Stimulated activated CD4-positive, alpha-beta T cell treated with anti-CD3 and anti-CD28 coated beads, Interleukin-1b, Interleukin-23, amount 100 ng/mL, for 1 hour (primary cell): ENCODE measurements at places on chromosomes 2 and 18.

DNA sequence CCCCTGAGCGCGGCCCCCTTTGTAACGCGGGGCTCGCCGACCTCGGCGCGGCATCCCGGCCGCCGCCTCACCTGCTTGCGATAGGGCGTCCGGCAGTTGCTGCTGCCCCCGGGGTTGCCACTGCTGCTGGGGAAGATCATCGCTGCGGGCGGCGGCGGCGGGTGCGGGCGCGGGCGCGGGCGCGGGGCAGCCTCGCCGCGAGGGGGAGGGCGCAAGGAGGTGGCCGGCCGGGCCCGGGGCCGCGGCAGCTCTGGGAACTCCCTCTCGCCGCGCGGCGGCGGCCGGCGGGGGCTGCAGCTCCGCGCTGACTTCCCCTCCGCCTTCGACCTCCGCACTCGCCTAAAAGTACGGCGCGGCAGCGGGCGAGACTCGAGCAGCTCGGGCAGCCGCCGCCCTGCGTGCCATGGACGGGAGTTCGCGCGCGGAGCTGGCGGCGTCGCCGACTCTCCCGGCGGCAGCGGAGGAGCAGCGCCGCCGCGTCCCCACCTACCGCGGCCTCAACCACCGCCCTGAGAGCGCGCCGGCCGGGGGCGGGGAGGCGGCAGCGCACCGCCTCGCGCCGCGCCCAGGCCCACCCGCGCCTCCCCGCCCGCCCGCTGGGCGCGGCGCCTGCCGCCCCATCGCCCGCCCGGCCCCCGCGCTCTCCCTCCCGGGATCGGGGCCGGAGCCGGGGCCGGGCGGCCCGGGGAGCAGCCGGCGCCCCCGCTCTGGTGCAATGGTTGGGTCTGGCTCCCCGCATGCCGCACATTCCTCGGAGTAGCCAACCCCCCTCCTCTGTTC lies 86.0 kb downstream of the RBMS1 start:
- no peak for DNase-seq

DNA sequence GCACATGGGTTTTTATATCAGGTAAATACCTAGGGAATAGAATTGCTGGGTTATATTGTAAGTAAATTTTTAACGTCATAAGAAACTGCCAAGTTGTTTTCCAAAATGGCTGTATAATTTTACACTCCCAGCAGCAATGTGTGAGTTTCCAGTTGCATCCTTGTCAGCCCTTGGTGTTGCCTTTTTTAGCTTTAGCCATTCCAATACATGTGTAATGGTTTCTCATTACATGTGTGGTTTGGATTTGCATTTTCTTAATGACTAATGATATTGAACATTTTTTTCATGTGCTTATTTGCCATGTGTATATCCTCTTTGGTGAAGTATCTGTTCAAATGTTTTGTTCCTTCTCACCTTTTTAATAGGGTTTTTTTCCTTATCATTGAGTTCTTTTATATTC lies 70.8 kb downstream of the ABI2 start:
- no peak for DNase-seq

- DNase-seq, result no peak
Observed at GRCh38 chr2:235489897-235490296, 3.9 kb upstream of the AGAP1 start.

DNA sequence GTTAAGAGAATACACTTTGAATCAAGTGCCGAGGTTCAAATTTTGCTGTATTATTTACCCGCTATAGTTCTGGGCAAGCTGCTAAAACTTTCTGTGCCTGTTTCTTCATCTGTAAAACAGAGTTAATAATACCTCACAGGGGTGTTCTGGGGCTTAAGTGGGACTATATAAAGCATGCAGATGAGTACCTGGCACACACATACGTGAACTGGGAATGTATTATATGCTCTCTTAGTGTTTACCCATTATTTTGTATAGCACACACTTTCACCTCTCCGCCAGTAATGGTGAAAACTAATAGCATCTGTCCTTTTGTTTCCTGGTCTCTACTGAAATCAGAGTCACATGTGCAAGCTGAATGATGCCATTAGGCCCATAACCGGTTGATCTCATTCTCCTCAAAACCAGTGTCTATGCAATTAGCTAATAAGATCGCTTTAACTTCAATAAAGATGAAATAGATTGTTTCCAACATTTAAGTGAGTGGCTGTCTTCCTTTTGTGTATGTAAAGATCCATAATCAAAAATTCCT lies 3.8 kb upstream of the CDKL4 start:
- DNase-seq, result no peak

DNA sequence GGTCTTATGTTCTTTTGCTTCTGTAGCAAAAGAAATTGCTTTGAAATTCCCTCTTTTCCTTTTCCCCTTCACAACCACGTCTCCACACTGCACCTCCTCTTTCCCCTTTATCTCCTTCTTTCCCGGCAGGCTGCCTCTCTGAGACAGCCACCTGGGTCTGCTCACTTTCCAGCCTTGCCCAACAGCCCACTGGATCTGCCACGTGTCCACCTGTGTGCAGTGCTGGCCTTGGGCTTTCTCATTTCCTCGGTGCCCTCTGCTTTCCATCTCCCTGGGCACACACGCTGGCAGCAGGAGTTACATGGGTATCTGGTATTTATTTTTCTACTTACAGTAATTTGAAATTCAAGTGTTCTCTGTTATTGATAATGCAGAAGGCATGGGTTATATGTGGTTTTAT lies 213.4 kb upstream of the LYPD1 start:
- DNase-seq, result no peak

GRCh38 chr2:85318222-85319074 lies 9.3 kb downstream of the TGOLN2 start:
- no peak for DNase-seq

- DNase-seq, result no peak
Observed at GRCh38 chr2:239025096-239025801, 177.4 kb downstream of the TWIST2 start.

- DNase-seq, result no peak
Observed at GRCh38 chr2:227482638-227483340, 10.8 kb downstream of the AGFG1 start.

GRCh38 chr2:69043736-69044400 lies 30.9 kb downstream of the ANTXR1 start:
- DNase-seq, result no peak

GRCh38 chr18:68564961-68565360 lies 149.9 kb downstream of the TMX3 start:
- no peak for DNase-seq

- no peak for DNase-seq
Observed at GRCh38 chr2:12688091-12688490, 28.6 kb upstream of the TRIB2 start.

DNA sequence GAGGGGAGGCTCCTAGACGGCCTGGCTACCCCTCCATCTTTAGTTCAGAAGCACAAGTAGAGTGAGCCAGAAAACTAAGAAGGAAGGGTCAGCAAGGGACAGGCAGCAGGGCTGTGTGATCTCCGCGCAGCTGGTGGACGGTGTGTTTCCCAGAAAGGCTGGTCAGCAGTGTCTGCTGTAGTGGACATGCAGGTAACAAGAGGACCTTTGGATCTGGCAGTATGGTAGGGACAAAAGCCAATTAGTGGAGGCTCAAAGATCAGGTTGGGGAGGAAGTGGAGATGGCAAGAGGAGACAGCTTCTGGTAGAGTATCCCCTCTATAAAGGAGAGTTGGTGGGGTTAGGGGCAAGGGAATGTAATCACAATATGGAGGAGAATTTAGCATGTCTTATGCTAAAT lies 95.1 kb downstream of the NCK2 start:
- DNase-seq, result no peak

GRCh38 chr2:238928520-238929241 lies 80.8 kb downstream of the TWIST2 start:
- no peak for DNase-seq
